ENCODE measurements at places on chromosomes 13 and 19.

- no peak for DNase-seq
Measured at GRCh38 chr13:25981060-25981459, 70.8 kb downstream of the SHISA2 start.

GRCh38 chr19:33904681-33905080 lies 108.0 kb downstream of the KCTD15 start:
- peak; percentile 65 for DNase-seq

DNA sequence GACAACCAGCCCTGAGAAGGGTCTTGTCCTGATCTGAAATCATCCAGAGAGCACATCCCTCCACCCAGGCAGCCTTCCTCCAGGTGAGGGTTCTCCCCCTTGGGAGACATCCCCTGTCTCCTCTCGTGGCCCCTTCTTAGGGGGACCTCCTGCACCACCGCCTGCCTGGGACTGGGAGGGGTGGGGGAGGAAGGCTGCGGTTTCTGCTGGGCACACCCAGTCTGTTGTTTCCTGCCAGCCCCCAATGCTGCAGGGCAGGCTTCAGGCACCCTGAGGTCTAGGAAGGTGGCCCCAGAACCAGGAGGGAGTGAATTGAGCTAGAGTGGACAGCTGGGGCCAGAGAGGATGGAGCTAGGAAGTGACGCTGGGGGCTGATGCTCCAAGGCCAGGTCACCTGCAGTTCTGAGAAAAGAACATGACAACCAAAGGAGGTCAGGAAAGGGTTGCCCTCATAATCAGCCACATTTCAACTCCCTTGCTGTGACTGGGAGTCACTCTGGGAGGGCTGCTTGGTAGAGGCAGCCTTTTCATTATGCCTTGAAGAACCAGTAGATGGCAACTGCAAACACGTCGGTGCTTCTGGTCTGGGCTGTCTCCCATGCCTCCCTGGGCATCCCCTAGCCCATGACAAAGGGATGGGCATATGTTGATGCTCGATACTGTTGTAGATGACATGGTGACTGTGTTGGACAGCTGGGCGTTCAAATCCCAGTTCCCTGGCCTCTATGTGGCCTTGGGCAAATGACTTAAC lies 1.4 kb downstream of the ARHGEF18 start:
- DNase-seq = no peak

DNA sequence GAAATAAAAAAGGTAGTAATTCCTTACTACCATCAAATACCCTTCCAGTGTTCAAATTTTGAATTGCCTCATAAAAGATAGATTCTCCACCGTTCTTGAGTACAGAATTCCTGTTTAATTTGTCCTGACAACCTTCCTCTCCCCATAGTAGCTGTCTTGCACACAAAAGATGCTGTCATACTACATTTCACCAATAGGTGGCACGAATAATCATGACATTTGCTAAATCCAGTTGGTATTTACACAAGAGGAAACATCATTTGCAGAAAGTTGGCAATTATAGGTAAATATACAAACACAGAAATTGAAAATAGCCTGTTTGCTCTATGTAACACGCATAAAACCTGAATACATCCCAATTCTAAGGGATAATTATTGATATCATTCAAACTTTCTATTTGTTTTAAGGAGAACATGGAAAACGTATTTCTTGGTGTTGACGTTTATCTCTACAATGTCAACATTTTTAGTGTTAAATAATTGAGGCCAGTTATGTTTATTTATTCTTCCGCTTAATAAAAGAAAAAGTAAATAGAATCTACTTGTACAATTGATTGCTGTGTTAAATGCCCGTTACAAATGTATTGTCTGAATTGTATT lies 58.3 kb upstream of the CLDN10 start:
- DNase-seq = no peak

DNA sequence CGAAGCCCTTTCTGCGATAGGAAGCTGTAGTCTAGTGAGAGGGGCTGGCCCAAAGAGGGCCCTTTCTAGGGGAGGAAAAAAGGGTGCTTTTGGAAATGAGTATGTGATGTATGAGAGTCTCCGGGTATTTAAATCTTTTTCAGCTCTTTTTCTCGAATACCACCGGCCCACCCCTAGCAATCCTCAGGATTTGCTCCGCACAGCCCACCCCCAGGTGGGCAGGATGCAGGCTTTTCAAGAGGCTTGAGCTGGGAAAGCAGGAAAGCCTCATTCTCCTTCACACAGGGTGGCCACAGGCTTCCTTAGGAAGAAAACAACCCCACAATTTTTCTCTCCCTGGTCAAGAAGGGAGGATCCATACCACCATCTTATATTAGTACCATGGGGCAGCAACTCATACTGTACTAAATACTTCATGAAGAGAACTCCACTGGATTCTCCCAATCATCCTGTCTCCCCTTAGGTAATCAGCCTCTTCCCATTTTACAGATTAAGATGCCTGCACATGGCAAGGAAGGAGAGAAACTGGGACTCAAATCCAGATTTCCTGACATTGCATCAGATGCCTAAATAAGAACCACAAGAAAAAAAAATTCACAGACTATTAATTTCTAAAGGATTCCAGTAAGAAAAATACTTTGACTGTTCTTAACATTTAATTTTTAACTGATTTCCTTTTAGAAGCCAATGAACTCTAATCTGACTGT lies 84.4 kb downstream of the STK24 start:
- DNase-seq = no peak

GRCh38 chr13:41058295-41059070 lies 2.8 kb upstream of the WBP4 start:
- no peak for DNase-seq

DNA sequence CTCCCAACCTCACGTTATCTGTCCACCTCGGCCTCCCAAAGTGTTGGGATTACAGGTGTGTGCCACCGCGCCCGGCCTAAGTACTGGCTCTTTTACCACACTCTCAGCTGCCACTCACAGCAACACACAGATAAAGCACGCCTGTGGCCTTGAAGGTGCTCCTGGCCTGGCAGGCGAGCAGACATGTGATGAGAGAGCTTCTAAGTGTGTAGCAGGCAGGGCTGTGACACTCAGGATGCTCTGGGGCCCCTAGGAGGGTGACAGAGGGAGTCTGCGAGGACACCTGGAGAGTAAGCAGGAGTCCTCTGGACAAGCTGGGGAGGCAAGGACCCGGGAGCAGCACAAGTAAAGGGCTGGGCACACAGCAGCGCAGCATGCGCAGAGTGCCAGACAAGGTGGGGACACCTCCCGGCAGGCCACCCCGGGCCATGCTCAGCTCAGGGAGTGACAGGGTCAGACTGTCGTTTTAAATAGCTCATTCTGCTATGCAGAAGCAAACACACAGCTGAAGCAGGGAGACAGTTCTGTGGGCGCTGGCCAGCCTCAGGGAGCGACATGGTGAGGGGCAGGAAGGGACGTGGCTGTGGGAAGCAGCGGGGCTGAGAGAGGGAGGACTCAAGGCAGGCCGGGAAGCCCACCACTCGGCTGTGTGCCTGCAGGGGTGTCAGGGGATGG lies 26.5 kb downstream of the MED26 start:
- no peak for DNase-seq

- no peak for DNase-seq
Measured at GRCh38 chr13:108960006-108960405, 330.6 kb downstream of the MYO16 start.

DNA sequence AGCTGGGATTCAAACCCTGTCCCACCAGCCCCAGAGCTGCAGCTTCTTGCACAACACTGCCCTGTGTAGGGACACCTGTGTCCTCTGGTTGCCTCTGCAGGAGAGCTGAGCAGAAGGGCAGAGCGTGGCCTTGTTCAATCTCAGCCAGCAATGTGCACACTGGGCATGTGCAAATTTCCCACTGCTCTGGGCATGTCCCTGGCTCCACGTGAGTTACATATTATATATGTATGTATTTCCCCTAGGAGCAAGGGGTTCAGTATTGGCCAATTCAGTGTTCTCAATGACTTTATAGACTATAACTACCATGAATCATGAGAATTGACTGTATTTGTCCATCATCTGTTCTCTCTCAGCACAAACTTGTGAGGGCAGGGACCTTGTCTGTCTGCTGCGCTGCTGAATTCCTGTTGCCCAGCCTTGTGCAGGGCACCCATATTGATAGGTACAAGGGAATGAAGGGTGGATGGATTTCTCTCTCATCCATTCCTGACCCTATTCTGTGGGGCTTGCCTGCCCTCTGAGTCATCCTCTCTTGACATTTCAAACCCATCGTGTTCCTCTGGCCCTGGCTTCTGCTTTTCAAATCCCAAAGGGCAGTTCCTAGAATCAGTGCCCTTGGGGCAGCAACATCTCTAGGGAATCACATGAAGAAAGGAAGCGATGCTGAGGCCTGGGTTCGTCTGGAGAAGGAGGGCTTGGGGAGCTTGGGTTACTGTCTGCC lies 69.7 kb downstream of the ERICH6B start:
- no peak for DNase-seq

DNA sequence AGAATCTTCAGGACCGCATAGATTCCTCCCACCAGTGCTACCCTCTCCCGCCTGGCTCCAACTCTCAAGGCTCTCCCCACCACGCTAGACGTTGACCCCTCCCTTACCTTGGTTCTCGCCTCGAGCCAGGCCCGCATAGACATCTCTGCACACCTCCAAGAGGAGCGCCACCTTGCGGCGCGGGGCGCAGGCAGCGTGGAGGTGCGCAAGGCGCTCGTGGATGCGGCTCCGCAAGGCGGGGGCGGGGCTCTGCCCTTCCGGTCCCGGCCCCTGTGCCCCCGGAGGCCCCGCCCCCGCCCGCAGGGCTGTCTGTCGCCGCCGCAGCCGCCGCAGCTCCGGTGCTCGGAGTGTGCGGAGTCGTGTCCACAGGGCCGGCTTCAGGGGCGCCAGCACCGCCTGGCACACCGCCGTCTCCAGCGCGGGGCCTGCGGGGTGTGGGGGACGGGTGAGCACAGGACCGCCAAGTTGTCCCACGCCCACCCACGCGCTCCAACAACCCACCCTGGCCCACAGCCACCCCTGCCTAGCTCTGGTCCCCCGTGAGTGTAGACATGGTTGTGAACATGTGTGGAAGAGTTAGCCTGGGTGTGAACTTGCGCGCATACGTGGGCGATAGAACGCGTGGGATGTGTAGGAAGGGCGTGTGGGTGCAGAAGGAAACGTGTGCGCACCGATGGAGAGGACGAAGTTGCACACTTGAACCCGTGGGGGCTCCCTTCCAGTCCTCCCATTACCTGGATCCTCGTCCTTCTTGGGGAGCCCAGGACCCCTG lies 8.1 kb downstream of the RINL start:
- DNase-seq = peak; percentile 84

DNA sequence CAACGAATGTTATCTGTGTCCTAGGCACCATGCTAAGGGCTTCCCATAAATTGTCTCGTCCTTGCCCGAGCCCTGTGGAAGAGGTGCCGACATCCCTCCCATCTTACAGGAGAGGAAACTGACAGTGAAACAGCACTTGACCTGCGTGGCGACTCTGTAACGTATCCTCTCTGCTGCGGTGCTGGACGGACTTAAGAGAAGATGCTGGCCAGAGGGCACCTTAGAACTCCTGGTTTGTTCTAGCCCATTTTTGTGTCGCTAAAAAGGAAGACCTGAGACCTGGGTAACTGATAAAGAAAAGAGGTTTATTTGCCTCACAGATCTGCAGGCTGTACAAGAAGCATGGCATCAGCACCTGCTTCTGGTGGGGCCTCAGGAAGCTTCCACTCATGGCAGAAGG lies 68.6 kb downstream of the KCTD15 start:
- no peak for DNase-seq

- DNase-seq = no peak
Measured at GRCh38 chr19:8210421-8211101, 1.4 kb downstream of the CERS4 start.

- no peak for DNase-seq
Measured at GRCh38 chr19:45822716-45823115, 7.6 kb upstream of the RSPH6A start.

GRCh38 chr13:93080587-93080986 lies 146.0 kb upstream of the GPC6 start:
- DNase-seq = no peak

DNA sequence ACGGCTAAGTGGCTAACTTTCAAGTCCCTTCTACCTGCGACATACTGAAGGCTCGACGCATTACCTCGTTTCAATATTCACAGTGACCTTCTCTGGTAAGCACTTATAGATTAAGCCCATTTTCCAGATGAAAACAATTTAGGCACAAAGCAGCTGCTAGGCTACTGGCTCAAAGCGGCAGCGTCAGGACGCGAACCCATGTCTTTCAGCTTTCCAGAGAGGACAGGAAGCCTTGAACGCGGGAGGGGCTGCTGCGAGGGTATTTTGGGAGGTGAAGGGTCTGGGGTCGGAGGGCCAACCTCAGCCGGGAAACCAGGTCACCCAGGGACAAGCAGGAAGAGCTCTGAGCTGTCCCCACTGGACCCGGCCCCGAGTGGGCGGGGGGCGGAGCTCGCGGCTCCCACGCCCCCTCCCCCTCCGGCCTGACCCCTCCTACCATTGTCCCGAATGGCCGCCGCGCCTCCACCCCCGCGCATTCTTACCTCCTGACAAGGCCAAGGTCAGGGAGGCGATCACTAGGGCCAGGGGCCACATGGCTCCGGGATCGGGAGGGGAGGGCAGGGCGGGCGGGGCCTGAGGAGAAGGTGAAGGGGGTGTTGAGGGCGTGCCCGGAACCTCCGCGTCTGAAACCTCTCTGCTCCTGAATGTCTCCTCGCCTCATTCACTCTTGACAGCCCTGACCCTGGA lies at the start of gene KLK13:
KLK13 (minus strand) TSS at position 559 of the 687 bp plus-strand sequence; CDS start at position 534, 25 bp downstream.
- DNase-seq = peak; percentile 84

DNA sequence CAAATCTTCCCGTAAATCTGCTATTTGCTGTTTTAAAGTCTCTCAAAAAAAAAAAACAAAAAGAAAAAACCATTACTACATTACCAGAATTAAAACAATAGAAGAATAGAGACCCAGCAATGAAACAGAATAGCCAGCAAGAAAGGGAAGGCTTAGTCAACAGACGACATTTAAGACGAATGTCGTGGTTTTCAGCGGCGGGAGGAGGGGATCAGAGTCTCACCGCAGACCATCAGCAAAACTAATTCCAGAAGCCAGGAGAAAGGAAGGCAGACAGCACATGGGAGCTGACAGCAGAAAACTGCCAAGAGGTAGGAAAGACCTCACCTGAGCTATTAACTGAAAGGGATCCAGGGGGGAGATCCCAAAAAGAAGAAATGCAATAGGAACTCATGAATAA lies 128.9 kb downstream of the RNF17 start:
- no peak for DNase-seq

DNA sequence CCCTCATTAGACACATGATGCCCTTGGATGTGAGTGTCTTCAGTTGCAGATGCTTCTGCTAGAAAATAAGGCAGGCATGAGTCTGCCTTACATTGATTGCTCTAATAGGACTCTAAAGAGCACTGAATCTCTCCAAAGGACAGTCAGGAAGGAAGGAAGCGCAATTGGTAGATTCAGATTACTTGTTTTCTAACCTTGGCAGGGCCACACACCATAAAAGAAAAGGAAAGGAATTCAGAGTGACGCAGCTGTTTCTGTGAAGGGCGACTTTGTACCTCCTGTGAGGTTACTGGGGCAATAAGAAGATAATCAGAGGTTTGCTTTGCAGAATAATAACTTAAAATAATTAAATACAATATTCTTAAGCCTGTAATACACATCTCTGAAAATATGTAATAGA lies 48.0 kb downstream of the FRY start:
- no peak for DNase-seq

All from H9 (cell line).